ENCODE measurements at places on chromosomes 1 and 21.
A peak's percentile ranks its signal among the peaks of the same experiment; 100 is the strongest.

GRCh38 chr1:247540581-247540980 lies 4.3 kb upstream of the OR2C3 start:
- no peak for DNase-seq

GRCh38 chr1:30615816-30616590 lies 107.4 kb downstream of the MATN1 start:
- no peak for DNase-seq

- DNase-seq: peak; percentile 57
Observed at GRCh38 chr1:53585129-53585528, 125.9 kb downstream of the DMRTB1 start.

- DNase-seq: no peak
Observed at GRCh38 chr1:207067665-207068064, 14.6 kb downstream of the PFKFB2 start.

DNA sequence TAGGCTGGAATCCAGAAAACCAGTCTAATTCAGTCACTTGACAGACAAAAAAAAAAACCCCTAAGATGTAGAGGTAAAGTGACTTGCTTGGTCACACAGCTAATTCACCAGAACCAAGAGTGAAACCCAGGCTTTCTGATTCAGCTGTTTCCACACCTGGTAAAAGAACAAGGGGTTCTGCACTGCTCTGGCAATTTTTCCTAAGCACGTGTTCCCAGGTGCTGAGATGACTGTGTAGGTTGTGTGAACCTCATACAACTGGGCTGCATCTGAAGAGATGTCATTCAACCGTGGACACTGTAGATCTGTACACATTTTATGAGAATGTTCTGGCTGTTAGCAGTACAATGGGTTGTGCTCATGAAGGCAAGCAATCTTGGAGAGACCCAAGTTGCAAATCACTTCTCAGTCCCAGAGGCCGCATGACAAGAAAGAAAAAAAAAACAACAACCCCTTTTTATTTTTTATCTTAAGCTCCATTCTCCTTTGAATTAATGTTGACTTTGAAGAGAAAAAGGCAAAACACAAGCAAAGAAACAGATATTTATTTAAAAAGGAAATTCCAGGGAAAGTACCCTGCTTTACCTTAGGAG lies 95.4 kb downstream of the INTS7 start:
- DNase-seq: no peak

GRCh38 chr1:180863158-180863775 lies 49.4 kb upstream of the KIAA1614 start:
- DNase-seq: peak; percentile 70

- peak; percentile 94 for DNase-seq
Observed at GRCh38 chr1:218660678-218661053, 315.5 kb downstream of the TGFB2 start.

DNA sequence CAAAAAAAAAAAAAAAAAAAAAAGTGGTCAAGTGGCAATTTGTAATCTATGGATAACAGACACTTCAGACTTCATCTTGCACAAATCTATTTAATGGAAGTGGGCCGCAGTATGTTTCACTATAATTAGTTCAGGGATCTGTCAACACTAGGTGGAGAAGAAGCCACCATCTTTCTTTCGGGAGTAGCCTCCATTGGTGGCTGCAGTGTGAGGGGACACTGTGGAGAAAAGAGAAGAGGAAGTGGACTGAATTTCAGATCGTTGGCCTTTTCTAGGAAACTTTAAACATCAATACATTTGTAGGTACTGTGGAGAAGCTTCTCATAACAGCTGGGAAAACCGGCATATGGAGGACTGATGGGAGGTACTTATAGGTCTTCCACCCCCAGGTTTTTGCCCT lies 8.0 kb upstream of the ELAPOR1 start:
- no peak for DNase-seq
